Non-pigmented ciliary epithelial cell (primary cell): ENCODE measurements at places on chromosomes 4 and X.
A peak's percentile ranks its signal among the peaks of the same experiment; 100 is the strongest.

GRCh38 chr4:3392321-3392720 is 49.4 kb upstream of the HGFAC start:
- DNase-seq = no peak

DNA sequence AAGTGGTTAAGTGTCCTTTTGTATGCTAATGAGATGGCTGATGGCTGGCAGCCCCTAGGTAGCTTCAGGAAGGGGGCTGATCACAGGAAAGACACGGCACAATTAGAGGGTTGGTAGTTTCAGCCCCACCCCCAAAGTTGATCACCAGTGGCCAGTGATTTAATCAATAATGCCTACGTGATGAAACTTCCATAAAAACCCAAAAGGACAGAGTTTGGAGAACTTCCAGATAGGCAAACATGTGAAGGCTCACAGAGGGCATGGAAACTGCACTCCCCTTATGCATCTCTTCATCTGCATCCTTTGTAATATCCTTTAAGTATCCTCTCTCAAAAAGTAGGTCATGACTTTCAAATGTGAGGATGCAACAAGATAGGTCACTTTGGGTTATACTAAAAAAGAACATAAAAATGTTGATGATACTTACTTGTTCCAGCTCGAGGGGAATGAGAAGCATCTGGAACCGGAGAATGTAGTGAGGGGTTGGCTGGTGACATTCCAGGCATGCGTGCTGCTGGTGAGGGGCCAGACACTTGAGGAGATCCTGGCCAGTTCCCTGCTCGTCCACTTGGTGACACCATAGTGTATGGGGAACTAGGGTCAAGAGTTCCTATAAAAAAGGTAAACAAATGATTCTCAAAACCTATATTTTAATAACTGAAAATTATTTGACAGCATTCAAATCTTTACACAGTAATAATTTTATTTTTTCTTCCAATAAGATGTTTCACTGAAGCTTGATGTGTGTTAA is 16.7 kb upstream of the CXorf38 start:
- no peak for DNase-seq

GRCh38 chrX:37453821-37454220 is 104.7 kb downstream of the PRRG1 start:
- no peak for DNase-seq

DNA sequence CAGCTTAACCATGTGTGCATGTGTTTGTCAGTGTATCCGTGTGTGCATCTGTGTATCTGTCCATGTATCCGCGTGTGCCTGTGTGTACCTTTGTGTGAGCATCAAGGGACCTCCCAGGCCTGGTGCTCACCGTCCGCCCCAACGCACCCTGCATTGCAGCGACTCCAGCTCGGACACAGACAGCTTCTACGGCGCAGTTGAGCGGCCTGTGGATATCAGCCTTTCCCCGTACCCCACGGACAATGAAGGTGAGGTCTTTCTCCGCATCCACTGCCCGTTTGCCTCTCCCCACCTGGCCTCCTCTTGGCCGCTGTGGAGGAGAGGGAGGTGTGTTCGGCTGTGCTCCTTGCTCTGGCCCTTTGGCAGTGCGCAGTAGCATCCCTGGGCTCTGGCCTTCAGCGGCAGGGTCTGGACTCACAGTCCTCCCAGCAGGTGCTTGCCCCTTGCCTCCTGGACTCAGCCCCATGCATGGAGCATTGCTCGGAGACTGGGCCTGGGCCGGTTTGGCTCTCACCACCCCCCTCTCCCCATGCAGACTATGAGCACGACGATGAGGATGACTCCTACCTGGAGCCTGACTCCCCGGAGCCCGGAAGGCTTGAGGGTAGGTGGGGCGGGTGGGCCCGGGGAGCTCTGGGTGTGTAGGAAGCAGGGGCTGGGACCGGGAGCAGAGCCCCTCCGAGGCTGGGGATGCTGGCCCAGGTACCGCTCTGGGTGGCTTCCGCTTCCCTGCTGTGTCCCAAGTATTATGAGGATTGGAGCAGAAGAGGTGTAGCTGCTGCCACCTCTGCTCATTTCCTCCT is 16.4 kb upstream of the ADD1 start:
- no peak for DNase-seq

DNA sequence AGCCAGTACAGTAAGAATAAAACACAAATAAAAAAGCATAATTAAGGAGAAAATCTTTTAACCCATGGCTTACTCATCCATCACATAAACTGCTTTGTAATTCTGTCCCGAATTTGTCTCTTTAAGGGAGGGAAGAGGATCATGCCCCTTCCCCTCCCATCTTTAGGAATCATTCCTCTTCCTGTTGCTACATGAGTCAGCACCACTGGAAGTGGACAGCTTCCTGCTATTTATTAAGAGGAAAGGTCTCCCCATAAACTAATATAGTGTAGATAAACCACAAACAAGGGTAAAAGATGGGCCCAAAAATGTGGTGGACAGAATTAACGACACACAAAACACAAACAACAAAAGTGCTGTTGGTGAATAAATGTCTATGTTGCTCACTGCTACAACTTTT is 75.8 kb downstream of the PPP3CA start:
- DNase-seq = no peak

DNA sequence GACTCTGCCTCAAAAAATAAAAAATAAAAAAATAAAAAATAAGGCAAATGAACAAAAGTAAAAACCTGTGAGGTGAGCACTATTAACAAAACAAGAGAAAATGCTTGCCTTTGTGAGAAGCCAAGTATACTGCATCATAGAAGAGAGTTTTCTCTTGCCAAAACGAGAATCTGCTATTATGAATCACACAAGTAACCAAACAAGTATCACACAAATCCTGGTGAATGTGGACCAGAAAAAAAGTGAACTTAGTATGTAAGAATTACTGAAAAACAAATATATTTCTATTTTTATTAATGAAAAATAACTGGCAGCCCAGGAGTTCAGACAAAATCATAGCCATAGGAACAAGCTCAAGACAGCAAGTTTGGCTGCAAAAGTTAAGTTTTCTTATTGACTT is 193.5 kb downstream of the PDGFC start:
- no peak for DNase-seq

- no peak for DNase-seq
These were observed 135.7 kb downstream of the CNKSR2 start for GRCh38 chrX:21509912-21510311.

DNA sequence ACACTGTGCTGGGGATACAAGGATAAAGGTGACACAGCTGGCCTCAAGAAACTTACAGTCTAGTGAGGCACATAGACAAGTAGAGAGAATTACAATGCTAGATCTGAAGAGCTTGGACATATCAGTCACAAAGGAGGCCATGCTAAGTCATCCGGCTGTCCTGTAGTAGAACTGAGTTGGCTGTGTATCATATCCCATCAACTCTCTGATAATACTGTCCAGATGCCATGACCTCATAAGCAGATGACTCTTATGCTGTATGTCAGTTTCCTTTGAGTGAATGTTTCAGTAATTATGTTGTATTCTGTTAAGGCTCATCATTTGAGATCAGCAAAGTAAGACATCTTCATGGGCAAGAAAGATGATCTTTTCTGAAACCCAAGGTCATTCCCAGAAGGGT is 442.9 kb downstream of the MID1IP1 start:
- no peak for DNase-seq

GRCh38 chr4:92450694-92451093 is 146.9 kb downstream of the GRID2 start:
- no peak for DNase-seq

- DNase-seq = no peak
These were observed 11.2 kb upstream of the TMEM154 start for GRCh38 chr4:152690706-152691651.

- DNase-seq = no peak
These were observed 62.5 kb upstream of the NFKB1 start for GRCh38 chr4:102438396-102439235.

DNA sequence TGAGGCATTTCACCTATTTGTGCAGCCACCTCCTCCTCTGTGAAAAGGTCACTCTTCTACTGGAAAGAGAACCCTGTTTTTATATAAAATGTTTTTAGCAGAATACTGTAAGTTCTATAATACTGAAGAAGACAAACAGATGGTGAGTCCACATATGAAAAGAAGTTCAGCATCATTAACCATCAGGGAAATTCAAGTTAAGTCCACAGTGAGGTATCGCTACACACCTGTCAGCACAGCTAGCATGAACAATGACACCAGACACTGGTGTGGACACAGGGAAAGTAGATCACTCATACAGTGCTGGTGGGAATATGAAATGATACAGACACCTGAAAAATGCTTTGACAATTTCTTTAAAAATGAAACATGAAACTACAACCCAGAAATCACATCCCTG is 133.0 kb downstream of the MAD2L1 start:
- no peak for DNase-seq

DNA sequence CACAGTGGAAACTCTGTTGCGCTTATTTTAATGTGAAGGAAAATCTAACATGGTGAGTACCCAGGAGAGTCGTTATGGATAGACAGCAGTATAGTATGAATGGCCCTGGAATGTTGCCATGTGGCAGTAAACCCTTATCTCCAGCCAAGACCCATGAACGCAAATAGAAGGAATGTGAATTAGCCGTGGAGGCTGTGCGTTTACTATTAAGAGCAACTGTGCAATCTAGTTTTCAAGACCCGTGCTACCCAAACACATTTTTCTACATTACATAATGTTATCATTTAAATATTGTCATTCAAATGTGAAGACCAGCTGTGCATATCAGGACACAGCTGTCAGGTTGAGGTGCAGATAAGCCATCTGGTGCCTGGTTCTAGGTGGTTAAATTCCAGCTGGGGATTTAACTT is 13.3 kb upstream of the AGA start:
- DNase-seq = peak; percentile 42

GRCh38 chr4:86401826-86402225 is 42.0 kb upstream of the MAPK10 start:
- DNase-seq = peak; percentile 8

GRCh38 chrX:68835104-68835442 is 6.3 kb downstream of the EFNB1 start:
- DNase-seq = no peak

GRCh38 chr4:15951781-15952180 is 11.2 kb downstream of the FGFBP2 start:
- DNase-seq = no peak

GRCh38 chr4:8699479-8700145 is 107.0 kb downstream of the CPZ start:
- no peak for DNase-seq

- DNase-seq = no peak
These were observed 69.6 kb downstream of the HUWE1 start for GRCh38 chrX:53616946-53617345.

- DNase-seq = peak; percentile 17
These were observed 117.4 kb downstream of the ATRX start for GRCh38 chrX:77668391-77669237.

- DNase-seq = no peak
These were observed 81.2 kb downstream of the ABLIM2 start for GRCh38 chr4:8077181-8078108.

DNA sequence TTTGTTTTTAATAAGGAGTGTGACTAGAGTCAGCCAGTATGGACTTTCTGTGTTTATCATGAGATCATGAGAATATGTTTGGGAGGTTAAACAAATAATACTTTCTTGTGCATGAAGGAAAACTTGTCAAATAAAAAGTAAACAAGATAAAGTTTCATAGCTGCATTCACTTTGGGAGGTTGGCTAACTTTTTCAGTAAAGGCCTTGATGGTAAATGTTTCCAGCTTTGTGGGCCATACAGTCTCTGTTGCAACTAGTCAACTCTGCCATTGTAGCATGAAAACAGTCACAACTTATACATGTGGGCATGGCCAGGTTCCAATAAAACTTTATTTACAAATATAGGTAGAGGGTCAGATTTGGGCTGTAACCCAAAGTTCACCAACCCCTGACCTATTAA is 150.4 kb downstream of the MID1 start:
- no peak for DNase-seq

DNA sequence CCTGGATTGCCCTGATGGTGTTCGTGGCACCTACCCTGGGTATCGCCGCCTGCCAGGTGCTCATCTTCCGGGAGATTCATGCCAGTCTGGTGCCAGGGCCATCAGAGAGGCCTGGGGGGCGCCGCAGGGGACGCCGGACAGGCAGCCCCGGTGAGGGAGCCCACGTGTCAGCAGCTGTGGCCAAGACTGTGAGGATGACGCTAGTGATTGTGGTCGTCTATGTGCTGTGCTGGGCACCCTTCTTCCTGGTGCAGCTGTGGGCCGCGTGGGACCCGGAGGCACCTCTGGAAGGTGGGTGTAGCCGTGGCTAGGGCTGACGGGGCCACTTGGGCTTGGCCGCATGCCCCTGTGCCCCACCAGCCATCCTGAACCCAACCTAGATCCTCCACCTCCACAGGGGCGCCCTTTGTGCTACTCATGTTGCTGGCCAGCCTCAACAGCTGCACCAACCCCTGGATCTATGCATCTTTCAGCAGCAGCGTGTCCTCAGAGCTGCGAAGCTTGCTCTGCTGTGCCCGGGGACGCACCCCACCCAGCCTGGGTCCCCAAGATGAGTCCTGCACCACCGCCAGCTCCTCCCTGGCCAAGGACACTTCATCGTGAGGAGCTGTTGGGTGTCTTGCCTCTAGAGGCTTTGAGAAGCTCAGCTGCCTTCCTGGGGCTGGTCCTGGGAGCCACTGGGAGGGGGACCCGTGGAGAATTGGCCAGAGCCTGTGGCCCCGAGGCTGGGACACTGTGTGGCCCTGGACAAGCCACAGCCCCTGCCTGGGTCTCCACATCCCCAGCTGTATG is 1.8 kb downstream of the AVPR2 start:
- no peak for DNase-seq

GRCh38 chr4:10104991-10105276 is 11.7 kb downstream of the WDR1 start:
- no peak for DNase-seq

DNA sequence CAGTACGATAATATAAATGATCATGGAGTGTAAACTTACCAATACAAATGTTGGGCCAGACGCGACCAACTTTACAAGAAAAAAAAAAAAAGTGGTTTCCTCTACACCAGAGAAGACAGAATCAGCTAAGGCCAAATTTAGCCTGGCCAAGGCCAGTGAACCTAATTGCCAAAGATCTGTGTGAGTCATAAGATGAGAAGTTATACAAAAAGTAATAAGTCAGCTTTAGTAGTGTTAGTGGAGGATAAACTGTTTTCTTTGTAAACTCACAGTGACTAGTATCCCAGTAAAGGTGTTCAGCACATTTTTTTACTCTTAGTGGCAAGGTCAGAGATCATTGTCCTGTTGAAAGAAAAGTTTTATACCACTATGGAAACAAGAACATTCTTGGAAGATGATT is 531.4 kb upstream of the TECRL start:
- peak; percentile 19 for DNase-seq

DNA sequence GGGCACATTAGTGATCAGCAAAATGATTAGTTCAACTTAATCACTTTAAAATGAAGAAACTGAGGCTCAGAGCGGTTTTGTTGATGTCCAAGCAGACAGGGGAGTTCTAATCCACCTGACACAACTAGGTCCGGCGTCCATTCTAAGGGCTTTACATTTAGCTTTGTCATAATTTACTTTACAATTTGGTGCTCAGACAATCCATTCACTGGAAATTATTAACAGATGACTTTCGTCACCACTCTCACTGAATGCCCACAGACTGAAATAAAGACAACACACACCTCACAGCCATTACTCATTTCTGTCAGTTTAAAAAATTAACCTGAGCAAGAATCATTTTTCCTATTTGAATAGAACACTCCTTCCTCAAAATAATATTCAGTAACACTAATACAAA is 10.8 kb downstream of the NR3C2 start:
- DNase-seq = no peak

- no peak for DNase-seq
These were observed 36.4 kb upstream of the FREM3 start for GRCh38 chr4:143736861-143737260.
